NCI-H446 treated with DMSO at 0.1 percent for 48 hours (cell line): ENCODE measurements at places on chromosomes 1 and 21.

GRCh38 chr1:211684331-211684730, 8.9 kb upstream of the NEK2 start:
- DNase-seq = no peak

GRCh38 chr1:149849947-149850360, 49.4 kb upstream of the BOLA1 start:
- DNase-seq = no peak

- DNase-seq = peak; percentile 66
Measured at GRCh38 chr1:220786337-220787068, at the start of gene MTARC1. Gene MTARC1, plus strand, starts transcription at chr1:220786913. Its CDS starts 32 bp downstream, at chr1:220786945.

- DNase-seq = no peak
Measured at GRCh38 chr1:238331557-238331956, 440.8 kb upstream of the ZP4 start.

- no peak for DNase-seq
Measured at GRCh38 chr1:179015396-179015795, 10.3 kb upstream of the FAM20B start.

DNA sequence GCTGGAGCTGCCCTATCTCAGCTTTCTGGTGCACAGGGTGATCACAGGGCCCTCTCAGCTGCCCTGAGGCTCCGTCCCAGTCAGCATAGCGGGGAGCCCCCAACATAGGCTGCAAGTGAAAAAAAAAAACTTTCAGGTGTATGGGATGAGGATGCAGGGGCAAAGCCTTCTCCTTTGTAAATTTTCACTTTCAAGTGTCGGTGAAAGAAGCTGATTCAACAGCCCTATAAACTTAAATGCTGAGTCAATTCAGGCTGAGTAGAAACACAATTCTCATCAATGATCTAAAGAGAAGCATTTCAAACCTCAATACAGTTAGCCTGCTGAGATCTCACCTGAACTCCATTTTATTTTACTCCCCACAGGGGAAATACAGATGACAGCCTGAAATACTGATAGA, 171.2 kb downstream of the SEC16B start:
- no peak for DNase-seq

DNA sequence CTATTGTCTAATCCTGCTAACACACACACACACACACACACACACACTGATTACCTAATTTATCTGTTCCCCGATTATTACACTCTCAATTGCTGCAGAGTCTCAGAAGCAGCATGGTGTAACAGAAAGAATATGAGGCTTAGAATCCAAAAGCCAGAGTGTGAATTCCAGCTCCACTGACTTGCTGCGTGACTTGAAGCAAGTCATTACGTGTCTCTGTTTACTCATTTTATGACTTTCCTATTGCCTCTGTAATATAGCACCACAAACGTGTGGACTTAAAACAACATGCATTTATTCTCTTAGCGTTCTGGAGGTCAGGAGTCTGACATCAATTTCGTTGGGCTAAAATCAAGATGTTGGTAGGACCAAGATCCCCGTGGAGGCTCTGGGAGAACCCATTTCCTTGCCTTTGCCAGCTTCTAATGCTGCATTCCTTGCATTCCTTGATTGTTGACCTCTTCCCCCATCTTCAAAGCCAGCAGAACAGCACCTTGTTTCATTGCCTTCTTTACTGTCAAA, 55.9 kb upstream of the ATP5PO start:
- DNase-seq = no peak

DNA sequence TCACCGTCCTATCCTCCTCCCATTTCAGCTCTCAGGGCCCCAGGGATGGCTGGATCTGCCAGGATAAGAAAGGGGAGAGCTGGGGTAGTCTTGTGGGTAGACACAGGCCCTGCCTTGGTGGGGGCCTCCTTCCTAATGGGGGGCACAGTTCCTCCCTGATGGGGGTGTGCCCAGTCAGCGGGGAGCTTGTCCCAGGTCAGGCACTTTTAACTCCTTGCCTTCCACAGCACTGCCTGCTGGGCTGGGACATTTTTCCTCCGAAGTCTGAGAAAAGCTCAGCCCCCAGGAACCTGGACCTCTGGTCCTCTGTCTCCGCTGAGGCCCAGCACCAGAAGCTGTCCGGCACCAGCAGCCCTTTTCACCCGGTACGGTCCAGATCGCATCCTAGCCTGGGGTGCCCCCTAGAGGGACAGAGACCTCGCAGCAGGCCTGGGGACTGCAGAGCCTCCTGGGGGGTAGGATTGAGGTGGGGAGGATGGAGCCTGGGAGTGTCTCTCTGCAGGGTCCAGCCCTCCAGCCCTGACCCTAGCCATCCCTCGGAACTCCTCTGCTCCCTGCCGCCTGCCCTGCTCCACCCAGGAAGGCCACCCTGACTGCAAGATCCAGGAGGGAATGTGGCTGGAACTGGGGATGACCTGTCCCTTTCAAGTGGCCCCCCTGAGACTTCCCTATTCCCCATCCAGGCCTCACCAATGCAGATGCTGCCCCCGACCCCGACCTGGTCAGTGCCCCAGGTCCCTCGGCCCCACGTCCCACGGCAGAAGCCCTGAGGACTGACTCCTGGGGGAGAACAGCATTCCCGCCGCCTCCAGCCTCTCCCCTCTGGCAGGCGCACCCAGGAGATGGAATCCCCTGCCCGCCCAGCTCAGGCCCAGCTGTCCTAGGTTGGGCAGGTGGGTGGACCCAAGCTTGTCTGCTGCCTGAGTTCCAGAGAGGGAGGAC, 12.0 kb downstream of the MIIP start:
- DNase-seq = no peak

DNA sequence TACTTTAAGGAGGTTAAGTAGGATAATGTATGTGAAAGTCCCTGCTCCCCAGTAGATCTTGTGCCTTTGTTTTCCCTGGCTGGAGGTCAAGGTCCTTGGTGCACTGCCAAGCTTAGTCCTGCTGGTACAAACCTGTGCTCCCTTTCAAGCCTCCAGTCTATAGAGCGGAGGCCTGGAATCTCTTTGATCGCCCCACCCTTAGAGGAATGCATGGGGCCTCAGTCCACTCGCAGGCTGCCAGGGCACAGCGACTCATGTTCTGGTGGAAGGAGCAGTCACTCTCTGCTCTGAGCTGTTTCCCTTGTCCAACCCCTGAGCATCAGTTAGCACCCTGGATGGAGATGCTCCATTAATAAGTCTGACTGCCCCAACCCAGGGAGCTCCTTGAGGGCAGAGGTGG, 121.8 kb downstream of the HMGB4 start:
- DNase-seq = peak; percentile 84

GRCh38 chr1:95941121-95941798, 707.2 kb downstream of the RWDD3 start:
- no peak for DNase-seq

DNA sequence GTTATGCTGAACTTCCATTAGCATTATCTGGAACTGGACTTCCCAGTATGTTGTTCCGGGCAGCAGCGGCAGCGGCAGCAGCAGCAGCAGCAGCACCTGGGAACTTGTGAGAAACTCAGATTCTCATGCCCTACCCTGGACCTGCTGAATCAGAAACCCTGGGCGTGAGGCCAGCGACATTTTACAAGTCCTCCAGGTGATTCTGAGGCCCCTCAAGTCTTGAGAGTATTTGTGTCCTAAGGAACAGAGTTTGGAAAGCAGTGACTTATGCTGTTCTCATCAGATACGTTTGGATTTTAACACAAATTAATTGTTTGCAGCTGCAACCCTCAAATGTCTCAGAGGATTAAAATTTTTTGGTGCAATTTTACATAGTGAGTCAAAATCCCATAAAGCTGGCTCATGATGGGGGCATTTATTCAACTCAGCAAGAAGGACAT, 157.2 kb upstream of the KAZN start:
- DNase-seq = no peak

- DNase-seq = peak; percentile 65
Measured at GRCh38 chr1:155000726-155001424, 1.7 kb upstream of the ZBTB7B start.

DNA sequence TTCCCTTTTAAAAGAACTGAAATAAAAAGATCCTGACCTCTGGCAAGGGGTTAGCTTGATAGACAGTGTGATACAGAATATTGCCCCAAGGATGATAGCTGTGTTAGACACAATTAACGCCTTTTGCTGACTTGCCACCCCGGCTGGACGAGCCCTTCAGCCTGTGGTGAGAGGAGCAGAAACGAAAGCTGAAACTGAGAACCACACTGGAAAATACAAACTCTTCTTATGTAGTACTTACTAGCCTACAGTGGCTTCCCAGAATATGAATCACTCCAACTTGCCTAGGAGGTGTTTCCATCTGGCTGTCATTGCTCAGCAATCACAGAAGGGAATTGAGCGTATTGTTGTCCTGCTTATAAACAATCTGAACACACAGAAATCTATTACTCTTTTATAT, 22.9 kb downstream of the SAMSN1 start:
- no peak for DNase-seq

- DNase-seq = no peak
Measured at GRCh38 chr21:16073586-16073985, 343.8 kb downstream of the USP25 start.

GRCh38 chr1:49163031-49163430, 386.3 kb upstream of the BEND5 start:
- DNase-seq = no peak

DNA sequence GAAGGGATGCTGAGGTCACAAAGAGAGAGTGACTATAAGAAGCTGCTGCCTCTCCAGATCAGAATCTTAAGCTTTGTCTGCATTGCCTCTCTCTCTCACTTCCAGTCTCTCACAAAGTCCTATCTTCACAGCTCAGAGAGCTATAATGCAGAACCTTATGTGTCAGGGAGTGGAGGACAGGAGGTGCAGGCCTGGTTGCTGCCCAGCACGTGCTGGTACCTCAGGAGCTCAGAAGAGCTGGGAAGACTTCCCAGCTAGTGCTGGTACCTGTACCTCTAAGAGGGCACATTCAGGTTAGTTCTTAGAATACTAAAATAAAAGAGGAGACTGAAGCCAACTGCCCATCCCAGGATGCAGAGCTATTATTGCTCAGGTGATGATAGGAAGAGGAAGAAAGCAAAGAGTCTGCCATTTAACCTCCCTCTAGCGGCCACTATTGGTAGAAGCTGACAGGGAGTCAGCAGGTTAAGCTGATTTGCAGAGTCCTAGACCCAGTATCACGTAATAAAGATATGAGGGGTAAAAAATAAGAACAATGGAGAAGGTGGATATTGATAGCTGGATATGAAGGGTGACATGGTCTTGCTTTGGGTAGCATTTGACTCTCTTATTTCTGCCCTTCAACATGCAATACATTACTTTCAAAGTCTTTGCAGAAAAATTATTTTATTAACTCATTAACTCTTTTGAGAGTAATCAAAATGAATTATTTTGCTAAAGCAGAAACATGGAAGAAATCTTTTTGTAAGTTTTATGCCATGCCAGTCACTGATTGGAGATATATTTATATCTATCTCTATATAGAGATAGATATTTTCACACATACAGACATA, 138.1 kb upstream of the HMCN1 start:
- DNase-seq = peak; percentile 7

DNA sequence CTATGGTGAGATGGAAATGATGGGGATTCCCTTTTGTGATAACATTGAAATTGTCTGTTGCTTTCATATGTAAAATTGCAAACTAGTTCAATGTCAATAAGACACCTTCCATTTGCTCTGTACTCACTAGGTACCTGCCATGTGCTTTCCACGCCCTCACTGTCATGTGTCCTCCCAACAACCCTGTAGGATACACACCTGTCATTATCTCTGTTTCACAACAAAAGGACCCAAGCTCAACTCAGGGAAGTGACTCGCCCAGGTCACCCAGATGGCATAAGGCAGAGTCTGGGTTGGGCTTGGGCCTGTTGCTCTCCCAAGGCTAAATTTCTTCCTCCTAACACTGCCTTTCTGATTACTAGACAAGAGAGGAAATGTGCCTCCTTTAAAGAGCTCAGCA, 45.3 kb upstream of the MCOLN3 start:
- no peak for DNase-seq

GRCh38 chr1:34362949-34363348, 186.2 kb downstream of the C1orf94 start:
- DNase-seq = no peak

- DNase-seq = no peak
Measured at GRCh38 chr1:232695621-232696385, 65.9 kb upstream of the SIPA1L2 start.

DNA sequence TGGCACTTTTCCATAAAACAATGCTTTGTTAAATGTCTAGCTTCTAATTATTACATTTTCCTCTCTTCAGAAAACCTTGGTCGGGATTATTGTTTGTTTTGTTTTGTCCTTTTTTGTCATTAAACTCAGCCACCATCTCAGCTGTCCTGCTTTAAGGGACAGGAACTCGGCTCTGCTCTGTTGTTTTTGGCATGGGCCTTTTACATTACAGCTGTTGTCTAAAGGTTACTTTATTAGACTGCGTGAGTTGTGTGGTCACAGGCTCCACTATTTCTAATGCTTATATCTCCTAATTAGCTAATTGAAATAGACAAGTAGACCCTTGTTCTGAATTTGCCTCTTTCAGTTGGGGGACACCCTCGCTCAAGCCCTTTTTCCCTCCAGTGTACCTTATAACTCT, 1.6 kb downstream of the PALMD start:
- no peak for DNase-seq

- DNase-seq = no peak
Measured at GRCh38 chr1:19772053-19772452, 27.7 kb downstream of the TMCO4 start.

DNA sequence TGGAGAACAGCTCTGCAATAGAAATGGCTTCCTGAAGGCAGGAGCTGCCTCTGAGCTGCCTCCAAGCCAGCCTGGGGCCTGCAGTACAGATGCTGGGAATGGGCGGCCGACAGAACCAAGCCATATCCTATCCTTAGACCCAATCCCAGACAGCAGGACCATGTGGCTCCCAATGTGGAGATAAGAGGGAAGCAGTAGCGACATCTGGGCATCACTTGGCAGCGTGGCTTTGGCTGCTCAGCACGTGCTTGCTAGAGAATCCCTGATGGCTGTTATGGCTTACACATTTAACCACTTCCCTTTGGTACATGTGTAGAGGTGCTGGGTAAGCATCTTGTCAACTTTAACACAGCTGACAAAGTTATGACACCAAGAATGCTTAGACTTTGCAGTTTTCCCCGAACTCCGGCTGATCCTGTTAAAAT, 87.7 kb downstream of the MAN1C1 start:
- DNase-seq = no peak

DNA sequence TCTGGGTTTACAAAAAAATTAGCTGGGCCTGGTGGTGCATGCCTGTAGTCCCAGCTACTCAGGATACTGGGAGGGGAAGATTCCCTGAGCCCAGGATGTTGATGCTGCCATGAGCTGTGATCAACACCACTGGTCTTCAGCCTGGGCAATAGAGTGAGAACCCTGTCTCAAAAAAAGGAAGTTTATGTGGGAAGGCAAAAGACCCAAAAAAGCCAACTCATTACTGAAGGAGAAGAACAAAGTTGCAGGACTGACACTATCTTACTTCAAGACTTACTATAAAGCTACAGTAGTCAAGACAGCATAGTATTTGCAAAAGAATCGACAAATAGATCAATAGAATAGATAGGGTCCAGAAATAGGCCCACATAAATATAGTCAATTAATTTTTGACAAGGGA, 9.2 kb upstream of the PTGS2 start:
- DNase-seq = no peak

- no peak for DNase-seq
Measured at GRCh38 chr21:45950740-45951515, 30.6 kb upstream of the COL6A1 start.

GRCh38 chr1:229710746-229711145, 84.7 kb downstream of the URB2 start:
- no peak for DNase-seq

- no peak for DNase-seq
Measured at GRCh38 chr1:107457989-107458388, 317.1 kb downstream of the NTNG1 start.

GRCh38 chr1:39145331-39145965, 59.0 kb upstream of the MACF1 start:
- no peak for DNase-seq

GRCh38 chr1:94768036-94768435, 52.1 kb upstream of the SLC44A3 start:
- DNase-seq = no peak

GRCh38 chr1:172134087-172134731, 286.3 kb upstream of the C1orf105 start:
- no peak for DNase-seq
